ENCODE measurements at places on chromosomes 1 and 21.

DNA sequence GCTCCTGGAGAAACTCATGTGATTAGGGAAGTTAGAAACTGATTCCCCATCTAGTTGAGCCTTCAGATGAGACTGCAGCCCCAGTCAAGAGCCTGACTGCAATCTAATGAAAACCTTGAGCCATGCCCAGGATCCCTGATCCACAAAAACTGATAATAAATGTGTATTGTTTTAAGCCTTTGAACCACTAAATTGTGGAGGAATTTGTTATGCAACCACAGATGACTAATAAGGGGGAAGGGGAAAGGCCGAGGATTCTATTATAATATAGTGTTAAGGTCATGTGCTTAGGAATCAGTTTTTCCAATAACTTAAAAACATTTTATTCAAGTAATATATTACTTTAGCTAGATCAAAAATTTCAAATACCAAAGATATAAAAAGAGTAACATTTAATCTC lies 52.8 kb upstream of the USP25 start:
- no peak for DNase-seq

DNA sequence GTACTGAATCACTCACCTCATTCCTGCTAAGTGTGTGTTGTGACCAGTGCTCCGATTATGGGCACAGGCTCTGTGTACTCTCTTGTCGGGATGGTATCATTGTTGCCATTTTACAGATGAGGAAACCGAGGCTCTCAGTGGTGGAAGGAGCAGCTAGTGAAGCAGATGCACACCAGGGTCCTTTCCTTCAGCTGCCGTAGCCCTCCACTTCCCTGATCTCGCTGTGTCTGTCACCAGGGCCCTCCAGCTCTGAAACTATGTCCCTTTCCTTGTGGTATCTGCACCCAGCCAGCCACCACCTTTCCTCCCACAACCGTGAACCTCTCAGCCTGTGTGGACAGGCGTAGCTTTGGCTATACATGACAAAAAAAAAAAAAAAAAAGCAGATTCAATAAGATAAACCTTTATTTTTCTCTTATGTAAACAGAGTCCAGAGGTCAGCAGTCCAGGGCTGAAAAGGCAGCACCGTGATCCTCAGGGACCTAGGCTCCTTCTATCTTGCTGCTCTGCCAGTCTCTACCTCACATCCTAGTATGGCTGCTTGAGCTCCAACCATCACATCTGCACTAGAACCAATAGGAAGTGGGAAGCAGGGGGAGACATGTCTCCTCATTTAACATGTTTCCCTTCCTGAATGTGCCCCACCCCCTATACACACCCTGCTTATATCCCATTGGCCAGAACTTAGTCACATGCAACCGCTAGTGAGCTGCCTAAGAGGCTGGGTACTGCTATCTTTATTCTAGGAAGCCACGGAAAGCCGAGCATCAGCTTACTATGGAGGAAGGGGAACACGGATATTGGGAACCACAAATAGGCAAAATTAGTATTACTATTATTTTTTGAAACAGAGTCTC lies 44.3 kb downstream of the TMEM51 start:
- DNase-seq: no peak

- DNase-seq: peak; percentile 86
Observed at GRCh38 chr1:68496680-68497357, at the start of gene DEPDC1. Gene DEPDC1 (minus strand): TSS chr1:68497082. CDS start chr1:68496999, 83 bp downstream.

- no peak for DNase-seq
Observed at GRCh38 chr1:194512957-194513356, 1326.5 kb upstream of the B3GALT2 start.

DNA sequence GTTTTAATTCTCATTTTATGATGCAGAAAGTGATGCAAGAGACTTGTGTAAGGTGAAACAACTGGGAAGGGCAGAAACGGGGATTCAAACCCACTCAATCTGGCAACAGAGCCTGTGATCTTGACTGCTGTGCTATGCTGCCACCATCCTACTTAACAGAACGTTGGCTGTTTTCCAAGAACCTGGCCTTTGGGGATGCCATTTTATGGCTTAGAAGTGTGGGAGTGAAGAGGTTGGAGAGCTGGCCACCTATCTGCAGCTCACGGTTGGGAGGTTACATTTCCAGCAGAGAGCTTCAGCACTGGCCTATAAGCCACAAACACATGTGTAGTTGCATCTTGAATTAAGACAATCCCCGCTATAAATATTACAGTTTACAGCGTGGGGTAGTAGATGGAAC lies 235.3 kb downstream of the PRDM2 start:
- no peak for DNase-seq
